ENCODE measurements at places on chromosomes 3 and 15. TPM values are rescaled to one million over a fixed set of nuclear protein-coding genes. Genes with fewer than 3 reads are reported as not detected.

The ITPKA gene
- total RNA-seq: 0.92 TPM

The USP50 gene
- total RNA-seq: 0.28 TPM

The IL17RE gene
- total RNA-seq: 0.14 TPM

The ZNF80 gene
- total RNA-seq: not detected

The IL12A gene
- 0.43 TPM for total RNA-seq

The FAM107A gene
- under 0.01 TPM for total RNA-seq

The NR2E3 gene
- total RNA-seq: 0.14 TPM

The CPNE4 gene
- not detected for total RNA-seq

The WDR5B gene
- 4.1 TPM for total RNA-seq
